GF-D8 (cell line): ENCODE measurements at places on chromosomes 2 and 18.

DNA sequence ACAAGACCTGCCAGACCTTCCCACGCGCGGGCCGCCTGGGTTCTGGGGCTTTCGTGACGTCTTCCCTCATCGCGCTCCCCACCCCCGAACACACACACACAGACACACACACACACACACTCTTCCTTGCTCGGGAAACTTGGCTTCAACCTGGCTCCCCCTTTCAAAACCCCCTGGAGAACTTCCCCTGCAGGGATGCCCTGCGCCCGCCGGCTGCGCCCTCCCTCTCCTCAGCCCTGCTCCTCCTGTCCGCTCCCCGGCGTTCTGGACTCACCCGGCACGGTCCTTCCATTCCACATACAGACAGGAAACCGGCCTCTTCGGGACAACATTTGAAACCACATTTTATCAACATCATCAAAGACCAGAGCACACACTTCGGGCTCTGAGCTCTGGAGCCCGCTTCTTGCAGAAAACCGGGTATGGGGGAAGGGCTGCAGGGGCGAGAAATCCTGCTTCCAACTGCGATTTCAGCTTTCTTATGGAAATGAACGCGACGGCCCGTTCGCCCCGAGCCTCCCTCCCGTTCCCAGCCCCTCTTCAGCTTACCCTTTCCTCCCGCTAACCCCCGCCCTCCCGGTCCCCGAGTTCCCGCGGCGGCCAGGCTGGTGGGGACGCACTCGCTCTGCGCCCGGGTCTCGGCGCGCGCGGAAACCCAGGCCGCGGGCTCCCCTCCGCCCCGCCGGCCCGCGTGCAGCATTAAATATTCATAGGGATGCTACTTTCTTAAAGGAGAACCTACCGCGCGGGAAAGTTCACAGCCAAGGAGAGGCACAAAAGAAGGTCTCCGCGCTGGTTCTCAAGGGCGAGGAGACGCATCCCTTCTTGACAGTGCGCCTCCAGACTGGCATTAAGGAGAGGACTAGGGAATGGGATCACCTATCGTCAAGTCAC is 18.3 kb downstream of the POU3F3 start:
- DNase-seq = no peak

- DNase-seq = no peak
Observed at GRCh38 chr18:80159713-80160636, 50.9 kb downstream of the ADNP2 start.

- DNase-seq = no peak
Observed at GRCh38 chr2:222284466-222284865, 14.3 kb downstream of the PAX3 start.

- no peak for DNase-seq
Observed at GRCh38 chr2:205187731-205188130, 494.6 kb upstream of the NRP2 start.

DNA sequence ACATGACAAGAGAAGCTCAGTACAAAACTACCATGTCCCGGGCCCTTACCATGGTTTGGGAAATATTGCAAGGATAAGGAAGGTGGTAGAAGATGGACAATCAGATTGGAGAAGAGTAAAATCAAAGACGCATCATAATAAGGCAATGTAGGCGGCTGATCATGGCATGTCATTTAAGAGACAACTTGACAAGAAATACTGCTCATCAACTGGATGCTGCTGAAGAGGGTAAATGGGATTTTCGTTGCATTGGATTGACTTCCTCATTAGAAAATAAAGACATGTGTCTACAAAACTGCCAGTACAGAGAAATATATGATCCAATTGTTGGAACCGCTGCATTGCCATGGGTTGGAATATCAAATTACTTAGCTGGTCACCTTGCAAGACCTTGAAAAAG is 238.3 kb upstream of the NCKAP5 start:
- DNase-seq = no peak

DNA sequence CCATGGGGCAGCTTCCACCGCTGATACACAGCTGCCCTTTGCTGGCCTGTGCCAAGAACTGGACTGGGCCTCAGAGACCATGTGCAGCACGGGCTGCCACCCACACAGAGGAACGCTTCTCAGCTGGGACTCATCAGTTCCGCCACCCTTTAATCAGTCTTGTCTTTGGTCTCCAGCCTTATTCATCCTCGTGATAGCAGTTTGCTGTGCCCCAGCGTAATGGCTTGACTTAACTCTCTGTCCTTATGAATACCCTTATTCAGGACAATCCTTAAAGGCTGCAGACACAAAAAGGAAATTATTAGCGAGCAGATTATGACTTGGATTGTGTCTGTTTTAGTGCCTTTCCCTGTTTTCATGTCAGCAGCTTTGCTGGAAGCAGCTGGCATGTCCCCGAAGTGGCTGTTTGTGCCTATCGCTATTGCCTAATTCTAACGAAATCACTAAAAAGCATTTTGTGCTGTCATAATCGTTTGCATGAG is 108.9 kb upstream of the DAPL1 start:
- DNase-seq = no peak

DNA sequence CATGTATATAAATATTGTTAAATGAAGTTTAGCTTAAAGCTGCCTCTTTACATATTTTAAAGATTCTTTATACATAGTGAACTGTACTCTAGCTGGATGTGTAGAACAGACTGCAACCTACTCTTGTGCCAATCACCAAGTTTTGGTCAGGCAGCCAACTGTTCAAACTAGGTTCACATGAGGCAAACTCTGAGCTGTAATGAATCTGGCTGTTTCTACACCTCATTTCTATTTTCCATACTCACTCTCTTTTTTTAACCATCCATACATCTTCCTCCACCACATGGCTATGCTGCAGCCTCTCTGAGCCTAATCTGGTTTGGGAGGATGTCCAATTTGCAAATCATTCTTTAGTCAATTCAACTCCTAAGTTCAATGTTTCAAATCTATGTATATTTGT is 974.8 kb downstream of the CNTNAP5 start:
- DNase-seq = no peak

GRCh38 chr2:46943881-46944798 is 28.5 kb upstream of the MCFD2 start:
- no peak for DNase-seq

DNA sequence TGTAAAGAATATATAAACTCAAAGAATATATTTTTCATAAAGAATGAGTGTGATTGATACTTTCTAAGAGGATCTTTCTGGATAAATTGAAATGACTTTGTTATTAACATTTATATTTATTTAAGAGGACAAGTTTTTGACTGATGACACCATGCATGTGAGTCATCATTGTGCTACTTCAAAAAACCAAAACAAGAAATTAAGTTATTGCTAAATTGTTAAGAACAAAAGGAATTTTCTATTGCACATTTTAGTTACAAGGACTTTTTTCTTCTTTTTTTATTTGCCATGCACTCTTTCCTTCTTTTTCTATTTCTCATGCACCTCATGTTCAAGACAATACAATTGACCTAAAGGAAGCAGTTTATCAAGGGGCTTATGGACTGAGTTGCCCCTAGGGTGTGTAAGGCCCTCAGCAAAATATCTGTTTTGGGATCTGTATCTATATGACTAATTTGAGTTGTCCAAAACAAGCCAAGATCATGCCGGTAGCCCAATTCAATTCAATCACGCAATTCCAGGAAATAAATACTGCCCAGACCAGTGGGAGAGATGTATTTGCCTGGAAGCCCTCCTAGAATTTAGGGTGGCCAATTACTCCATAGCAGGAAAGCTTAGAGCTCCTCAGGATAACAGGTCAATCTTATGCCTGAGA is 654.3 kb downstream of the METTL4 start:
- DNase-seq = no peak

GRCh38 chr2:190929919-190930318 is 49.3 kb downstream of the GLS start:
- DNase-seq = no peak

GRCh38 chr18:5175378-5175777 is 21.7 kb downstream of the AKAIN1 start:
- DNase-seq = no peak

GRCh38 chr2:30325600-30326328 is 94.4 kb downstream of the LBH start:
- no peak for DNase-seq

DNA sequence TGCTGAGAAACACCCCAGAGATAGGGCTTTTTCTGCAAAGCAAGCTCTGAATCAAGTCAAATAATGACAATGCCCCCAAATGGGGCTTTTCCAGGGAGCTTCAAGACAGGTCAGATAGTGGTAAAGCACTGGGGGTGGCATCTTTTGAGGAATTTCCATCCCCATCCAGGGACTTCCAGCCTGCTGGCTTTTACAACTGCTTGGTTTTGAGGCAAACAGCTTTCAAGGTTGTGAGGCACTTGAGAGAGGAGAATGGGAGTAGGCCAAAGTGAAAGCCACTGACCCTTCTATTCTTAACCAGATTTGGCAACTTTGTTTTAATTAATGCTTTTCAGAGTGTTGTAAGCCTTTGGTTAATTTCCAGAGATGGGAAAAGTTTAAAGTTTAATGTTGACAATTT is 762.0 kb upstream of the POU3F3 start:
- no peak for DNase-seq

- DNase-seq = no peak
Observed at GRCh38 chr18:76013057-76013456, 482.0 kb downstream of the ZNF516 start.

DNA sequence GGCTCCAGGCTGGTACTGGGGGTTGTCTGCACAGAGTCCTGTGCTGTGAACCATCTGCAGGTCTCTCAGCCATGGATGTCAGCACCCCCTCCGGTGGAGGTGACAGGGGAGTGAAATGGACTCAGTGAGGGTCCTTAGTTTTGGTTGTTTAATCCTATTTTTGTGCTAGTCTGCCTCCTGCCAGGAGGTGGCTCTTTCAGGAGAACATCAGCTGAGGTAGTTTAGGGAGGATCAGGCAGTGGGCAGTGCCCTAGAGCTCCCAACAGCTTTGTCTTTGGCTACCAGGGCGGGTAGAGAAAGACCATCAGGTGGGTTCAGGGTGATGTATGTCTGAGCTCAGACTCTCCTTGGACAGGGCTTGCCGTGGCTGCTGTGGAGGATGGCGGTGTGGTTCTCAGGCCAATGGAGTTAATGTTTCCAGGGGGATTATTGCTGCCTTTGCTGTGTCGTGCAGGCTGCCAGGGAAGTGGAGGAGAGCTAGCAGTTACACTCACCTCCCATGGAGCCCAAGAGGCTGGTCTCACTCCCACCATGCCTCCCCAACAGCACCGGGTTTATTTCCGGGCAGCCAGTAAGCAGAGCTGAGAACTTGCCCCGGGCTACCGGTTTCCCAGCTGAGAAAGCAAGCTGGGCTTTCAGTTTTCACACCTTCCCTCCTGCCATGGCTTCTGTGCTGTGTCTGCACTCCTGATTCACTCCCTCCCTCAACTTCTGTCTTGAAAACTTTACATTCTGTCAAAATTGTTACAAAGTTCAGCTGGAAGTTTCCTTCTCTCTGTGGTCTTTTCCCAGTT is 563.4 kb downstream of the XIRP2 start:
- DNase-seq = no peak

- no peak for DNase-seq
Observed at GRCh38 chr2:37560863-37561614, 110.4 kb downstream of the CDC42EP3 start.

GRCh38 chr2:224778474-224778877 is 62.3 kb upstream of the CCDC195 start:
- no peak for DNase-seq

DNA sequence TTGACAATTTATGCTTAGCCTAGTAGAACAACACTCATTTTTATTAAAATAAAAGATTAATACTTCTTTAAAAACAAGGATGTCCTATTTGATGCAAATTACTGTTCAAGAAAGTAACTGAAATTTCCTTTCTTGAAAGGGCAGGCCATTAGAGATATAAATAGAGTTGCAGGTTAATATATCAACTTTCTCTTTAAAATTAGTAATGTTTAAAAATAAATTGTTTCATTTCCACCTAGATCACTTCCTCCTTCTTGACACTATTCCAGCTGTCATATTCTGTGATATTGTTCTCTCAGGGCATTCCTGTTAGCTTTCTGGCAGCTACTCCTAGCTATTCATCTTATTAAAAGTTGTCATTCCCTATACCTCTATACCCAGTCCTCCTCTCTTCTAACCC is 357.9 kb upstream of the NRP2 start:
- DNase-seq = no peak

DNA sequence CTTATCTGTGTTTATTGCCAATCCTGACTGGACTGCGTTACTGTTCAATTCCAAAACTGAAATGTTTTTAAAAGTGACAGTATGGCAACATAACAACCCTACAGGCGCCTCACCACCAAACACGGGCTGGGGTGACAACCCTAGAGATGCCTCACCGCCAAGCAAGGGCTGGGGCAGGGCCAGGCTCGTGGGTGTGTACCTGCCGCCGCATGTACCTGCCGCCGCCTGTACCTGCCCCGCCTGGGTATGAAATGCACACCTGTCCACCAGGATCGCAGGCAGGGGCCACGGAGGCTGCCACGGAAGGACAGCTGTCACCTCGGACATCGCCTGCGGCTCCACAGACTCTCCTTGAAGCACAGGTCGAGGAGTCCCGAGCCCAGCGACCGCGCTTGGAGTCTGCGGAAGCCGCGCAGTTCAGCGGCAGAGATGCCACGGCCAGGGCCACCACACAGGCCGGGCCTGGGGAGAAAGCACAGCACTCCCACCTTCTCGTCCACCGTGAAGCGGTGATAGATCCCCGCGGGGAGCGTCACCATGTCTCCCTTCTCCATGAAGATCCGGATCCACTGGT is 18.9 kb downstream of the ADI1 start:
- no peak for DNase-seq

GRCh38 chr2:119837759-119838158 is 78.0 kb downstream of the PTPN4 start:
- DNase-seq = no peak

- DNase-seq = no peak
Observed at GRCh38 chr2:171492664-171493063, 29.6 kb upstream of the CYBRD1 start.

GRCh38 chr18:22363867-22364463 is 53.8 kb downstream of the CTAGE1 start:
- DNase-seq = no peak

GRCh38 chr2:178529194-178529593 is 48.9 kb downstream of the PLEKHA3 start:
- DNase-seq = no peak

GRCh38 chr2:1674276-1674675 is 70.0 kb downstream of the PXDN start:
- no peak for DNase-seq

DNA sequence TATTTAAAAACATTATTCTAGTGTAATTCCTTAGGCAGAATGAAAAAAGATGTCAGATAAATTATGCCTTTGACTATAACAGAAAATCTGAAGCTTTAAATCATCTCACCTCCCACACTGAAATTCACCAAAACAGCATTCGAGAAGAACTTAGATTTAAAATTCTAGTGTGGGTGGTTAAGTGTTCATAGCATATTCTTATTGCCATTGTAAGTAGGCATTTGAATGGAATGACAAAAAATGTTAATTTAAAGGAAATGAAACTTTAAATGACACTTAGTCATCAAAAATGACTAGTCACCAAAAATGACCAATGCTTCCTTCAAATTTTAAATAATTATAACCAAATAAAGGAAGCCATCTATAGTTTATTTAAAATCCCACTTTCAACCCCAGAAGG is 7.0 kb upstream of the ZNF407 start:
- DNase-seq = no peak

GRCh38 chr2:216974321-216975302 is 114.7 kb upstream of the TNP1 start:
- DNase-seq = no peak
